ENCODE measurements at places on chromosomes 12 and 14. TPM values are rescaled to one million over a fixed set of nuclear protein-coding genes. Genes with fewer than 3 reads are reported as not detected.
A peak's percentile ranks its signal among the peaks of the same experiment; 100 is the strongest.

Gene CMTM5
- 2.8 TPM for polyA plus RNA-seq

Gene ADAMTS20
- polyA plus RNA-seq = 0.80 TPM

Gene GLIPR1L2
- polyA plus RNA-seq = 1.9 TPM

Gene ENO2
- polyA plus RNA-seq = 13.5 TPM

Gene RASSF9
- 13.3 TPM for polyA plus RNA-seq

Gene GLIPR1L1
- polyA plus RNA-seq = not detected

Gene GPR135
- 3.8 TPM for polyA plus RNA-seq

GRCh38 chr12:40474630-40475029, 217.6 kb upstream of the CNTN1 start:
- no peak for DNase-seq

- DNase-seq = no peak
Observed at GRCh38 chr12:63935361-63935760, 90.9 kb downstream of the SRGAP1 start.

- DNase-seq = no peak
Observed at GRCh38 chr12:41972598-41972997, 172.1 kb downstream of the GXYLT1 start.

DNA sequence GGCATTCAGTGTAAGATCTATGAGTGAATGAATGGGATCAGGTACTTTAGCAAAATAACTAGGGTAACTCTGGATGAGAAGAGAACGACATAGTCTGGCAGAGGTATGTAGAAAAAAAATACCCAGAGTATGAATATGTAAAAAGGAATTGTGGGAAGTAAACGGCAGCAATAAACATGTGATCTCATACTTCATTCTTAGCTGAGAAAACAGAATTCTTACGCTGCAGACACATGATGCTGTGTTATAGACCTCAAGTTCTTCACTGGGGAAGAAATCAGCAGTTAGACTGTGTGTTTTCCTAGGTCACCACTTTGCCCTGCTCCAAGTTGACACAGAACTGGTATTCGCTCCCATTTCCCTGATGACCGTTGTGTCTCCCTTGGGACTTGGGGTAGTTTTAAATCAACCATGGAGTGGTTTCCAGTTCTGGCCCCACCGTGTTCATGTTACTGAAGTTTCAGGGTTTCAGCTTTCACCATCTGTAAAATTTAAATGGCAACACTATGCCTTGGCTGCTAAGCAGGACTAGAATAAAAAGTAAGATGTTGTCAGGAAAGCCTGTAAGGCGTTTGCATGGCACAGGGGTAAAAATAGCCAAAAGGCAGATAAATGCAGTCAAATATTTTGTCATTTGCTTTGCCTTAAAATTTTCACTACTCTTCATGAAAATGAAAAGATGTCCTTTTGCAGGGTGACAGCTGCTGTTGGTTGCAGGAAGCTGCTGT, 223.7 kb downstream of the PELI2 start:
- DNase-seq = no peak

GRCh38 chr14:85195872-85196477, 334.0 kb upstream of the FLRT2 start:
- no peak for DNase-seq

DNA sequence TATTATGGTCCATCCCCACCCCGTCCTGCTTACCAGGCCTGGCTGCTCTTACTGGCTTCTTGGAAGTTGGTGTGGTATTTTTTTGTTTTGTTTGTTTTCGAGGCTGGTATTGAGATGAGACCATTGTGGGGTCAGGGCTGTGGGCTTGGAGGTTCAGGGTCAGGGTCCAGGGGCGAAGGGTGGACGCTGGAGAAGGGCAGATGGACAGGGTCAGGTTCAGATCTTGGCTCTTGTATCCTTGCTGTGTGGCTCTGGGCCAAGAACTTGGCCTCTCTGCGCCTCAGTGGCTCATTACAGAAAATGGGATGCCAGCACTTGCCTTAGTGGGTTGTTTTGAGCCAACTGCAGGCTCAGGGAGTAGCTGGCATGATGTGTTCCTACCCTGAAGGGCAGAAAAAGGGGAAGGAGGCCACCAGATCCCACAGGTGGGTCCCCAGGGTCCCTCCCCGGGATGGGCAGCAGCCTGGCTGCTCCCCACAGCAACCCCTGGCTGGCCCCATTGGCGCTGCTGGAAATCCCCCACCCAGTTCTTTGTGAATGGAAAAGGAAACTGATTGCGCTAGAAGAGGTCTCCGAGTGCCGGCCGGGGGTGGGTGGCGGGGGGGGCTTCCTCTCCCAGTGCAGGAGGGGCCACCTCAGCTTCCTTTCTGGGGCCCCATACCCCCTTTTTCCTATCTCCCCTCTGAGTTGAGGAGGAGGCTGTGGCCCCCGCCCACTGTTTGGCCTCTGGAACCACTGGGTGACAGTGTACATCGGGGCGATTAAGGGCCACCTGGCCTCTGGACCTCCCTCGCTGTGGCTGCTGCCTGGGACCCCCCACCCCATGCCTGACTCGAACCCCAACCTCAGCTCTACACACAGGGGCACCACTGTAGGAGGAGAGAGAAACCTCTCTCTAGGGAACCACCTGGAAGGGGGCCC, 25.0 kb downstream of the SH2B3 start:
- no peak for DNase-seq

DNA sequence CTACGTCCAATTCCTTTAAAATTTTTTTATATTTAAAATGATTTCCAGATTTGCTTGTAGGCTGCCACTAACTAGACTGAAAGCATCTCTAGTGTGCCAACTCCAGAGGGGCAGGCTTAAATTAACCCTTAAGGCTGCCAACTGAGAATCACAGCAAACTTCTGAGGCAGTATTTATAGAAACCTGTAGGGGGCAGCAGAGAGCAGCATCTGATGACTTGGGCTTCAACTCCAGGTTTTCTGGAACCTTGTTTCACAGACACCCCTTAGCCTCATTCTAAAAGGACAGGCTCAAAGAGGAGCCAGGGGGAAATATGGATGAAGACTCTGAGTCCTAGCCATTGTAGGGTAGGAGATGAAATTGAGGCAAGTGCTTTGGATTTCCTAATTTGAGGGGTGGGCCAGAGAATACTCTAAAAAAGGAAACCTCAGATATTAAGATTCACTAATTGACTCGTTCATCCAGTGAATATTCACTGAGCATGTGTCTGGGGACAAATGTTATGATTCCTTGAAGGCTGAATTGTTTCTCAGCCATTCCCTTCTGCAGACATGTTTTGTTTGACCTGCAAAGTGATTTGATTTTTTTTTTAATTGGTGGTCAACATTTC, 63.3 kb upstream of the HSPB8 start:
- peak; percentile 25 for DNase-seq

- DNase-seq = no peak
Observed at GRCh38 chr12:102182635-102183034, 15.0 kb downstream of the PMCH start.

GRCh38 chr12:66051361-66051760, 79.2 kb downstream of the LLPH start:
- DNase-seq = no peak

DNA sequence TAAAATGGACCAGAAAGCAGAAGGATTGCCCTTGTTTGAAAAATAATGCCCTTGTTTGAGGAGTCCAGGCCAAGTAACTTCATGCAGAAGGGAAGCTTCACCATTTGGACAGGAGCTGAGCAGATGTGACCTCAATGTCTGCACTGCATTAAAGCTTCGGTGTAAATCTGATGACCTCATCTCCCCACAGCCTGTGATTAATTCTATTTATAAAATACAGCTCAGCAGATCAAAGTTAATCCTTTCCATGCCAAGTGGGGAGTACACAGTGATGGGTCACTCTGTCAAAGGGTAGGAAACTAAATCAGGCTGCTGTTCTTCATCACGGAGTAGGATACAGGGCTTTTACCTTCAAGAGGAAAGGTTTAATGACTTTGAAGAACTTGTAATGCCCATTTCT, 533.7 kb downstream of the RPS29 start:
- DNase-seq = peak; percentile 47

DNA sequence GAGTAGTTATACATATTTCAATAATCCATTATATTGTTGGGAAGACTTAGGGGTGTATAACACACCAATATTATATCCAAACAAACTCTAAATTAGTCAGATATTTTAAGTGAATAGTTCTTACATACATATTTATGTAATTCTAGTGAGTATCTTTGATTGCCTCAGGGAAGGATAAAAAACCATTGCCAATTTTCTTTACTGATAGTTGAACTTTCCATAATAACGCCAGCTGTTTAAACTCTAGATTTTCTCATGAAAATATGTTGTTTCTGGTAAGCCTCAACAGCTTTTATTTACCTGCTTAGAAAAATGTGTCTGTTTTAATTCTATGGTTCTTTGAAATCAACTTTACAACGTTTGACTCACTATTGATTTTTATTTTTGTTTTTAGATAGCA, 959.6 kb upstream of the NOVA1 start:
- DNase-seq = no peak

GRCh38 chr14:51041883-51042282, 53.0 kb downstream of the TRIM9 start:
- no peak for DNase-seq

DNA sequence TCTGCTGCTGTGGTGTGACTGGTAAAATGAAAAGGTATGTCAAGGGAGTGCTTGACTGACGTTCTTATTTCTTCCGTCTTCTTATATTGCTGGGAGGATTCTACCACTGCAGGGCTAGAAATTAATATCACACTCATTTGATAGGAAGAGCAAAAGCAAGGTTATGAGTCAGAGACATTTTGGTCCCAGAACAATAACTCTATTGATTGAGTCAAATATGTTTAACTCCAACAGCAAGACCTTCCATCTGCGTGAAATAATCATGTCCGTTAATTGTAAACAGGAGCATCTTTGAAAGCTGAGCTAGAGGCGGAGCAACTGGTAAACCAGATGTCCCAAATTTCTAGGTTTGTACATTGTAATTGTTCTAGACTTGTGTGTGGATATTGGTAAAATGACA, 1293.6 kb downstream of the AACS start:
- DNase-seq = no peak

GRCh38 chr14:76832503-76832988, 6.3 kb downstream of the LRRC74A start:
- DNase-seq = no peak

DNA sequence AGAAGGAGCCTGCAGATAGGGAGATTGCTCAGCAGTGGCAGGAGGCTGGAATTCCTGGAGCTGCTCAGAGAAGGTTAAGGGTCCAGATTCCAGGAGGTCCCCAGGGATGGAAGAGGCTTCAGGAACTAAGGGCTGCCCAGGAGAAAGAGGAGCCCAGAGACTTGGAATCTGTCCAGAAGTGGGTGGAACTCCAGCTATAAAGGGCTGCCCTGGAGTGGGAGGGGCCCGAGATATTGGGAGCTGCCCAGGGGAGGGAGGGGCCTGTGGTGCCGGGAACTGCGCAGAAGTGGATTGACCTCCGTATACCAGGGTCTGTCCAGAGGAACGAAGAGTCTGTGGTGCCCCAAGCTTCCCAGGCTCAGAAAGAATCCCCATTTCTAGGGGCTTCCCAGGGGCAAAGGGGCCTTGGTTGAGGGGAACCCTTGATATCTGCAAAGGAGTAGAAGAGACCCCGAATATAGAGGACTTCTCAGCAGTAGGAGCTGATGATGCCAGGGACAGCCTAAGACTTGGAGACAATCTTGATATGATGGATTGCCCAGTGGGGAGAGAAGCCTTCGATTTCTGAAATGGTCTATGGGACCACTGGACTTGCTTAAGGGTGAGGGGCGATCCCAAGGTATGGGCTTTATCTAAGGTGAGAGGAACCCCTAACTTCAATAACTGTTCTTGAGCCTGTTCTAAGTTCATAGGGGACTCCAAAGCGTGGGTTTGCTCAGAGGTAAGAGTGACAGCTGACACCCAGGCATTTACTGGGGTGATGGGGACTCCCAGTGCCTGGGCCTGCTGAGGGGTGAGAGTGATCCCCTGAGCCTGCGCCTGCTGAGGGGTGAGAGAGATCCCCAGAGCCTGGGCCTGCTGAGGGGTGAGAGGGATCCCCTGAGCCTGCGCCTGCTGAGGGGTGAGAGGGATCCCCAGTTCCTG, 45.0 kb downstream of the FAM186A start:
- DNase-seq = no peak

DNA sequence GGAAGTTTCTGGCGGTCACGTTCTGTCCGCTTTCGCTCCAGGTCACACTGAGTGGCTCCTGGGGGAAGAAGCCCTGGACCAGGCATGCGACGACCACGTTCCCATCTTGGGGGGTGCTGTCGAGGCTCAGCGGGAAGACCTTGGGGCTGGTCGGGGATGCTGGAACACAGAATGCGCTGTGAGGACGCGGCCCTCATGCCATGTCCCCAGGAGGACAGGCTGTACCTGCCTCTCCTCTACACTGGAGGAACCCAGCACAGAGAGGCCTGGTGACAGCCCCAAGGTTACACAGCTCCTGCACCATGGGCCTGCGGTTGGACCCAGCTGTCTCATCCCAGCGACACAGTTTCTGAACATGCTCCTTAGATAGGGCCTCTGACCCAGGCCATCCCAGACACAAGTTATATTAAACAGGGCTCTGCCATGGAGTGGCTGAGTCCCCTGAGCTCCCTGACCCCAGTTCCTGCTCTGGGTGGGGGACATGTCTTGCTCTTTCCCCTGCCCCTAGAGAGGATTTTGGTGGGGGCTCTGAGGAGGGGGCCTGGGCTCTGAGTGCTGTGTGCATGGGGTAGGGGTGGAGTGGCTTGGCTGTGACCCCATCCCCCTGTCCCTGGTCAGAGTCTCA, 62.0 kb downstream of the TMEM121 start:
- no peak for DNase-seq

DNA sequence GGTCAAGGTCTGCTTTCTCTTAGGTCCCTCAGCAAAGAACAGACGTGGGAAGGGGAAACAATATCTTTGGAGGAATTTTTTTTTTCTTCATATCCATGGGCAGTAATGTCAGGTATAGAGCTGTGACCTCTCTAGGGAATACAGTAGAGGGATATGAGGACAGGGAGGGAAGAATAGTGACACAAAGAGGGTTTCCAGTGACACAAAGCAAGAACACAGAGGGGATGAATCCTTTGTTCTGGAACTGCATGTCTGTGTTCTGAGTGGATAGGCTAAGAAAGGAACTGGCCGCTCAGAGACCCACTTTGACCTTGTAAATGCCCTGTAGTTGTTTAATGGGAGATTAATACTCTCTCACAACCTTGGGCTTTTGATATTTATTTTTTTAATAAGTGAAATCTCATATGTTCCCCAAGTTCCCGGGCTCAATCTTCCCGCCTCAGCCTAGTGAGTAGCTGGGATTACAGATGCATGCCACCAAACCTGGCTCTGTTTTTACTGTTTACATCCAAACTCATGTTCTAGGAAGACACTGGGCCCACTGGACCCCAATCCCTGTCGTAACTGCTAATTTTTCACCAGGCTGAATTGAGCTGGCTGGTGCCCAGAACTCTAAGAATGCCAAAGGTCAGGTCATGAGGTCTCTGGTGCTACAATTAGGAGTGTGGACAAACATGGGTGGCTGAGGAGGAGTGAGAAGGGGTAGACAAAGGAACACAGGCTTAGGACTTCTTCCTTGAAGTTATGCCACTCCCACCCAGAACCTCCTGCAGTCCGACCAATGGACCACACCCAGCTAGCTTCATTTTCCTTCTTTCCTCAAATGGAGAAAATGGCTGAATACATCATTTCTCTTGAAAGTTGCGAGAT, 9.1 kb upstream of the PLEKHH1 start:
- no peak for DNase-seq

GRCh38 chr12:98420461-98420860, 94.9 kb upstream of the TMPO start:
- no peak for DNase-seq
